ENCODE measurements at places on chromosomes 1 and 21. TPM values are rescaled to one million over a fixed set of nuclear protein-coding genes. Genes with fewer than 3 reads are reported as not detected.

NCF2 gene
- 52.6 TPM for total RNA-seq

HTR6 gene
- not detected for total RNA-seq

BTBD19 gene
- 0.64 TPM for total RNA-seq

RABGGTB gene
- 152 TPM for total RNA-seq

STX12 gene
- 71.1 TPM for total RNA-seq

BROX gene
- 36.6 TPM for total RNA-seq

THEM5 gene
- total RNA-seq, result not detected

TCHHL1 gene
- not detected for total RNA-seq

MCOLN3 gene
- total RNA-seq, result 4.8 TPM

UBXN10 gene
- 0.24 TPM for total RNA-seq

PCP4L1 gene
- not detected for total RNA-seq

KRTAP19-1 gene
- total RNA-seq, result not detected

NOS1AP gene
- total RNA-seq, result not detected

LCE1F gene
- total RNA-seq, result not detected

TNN gene
- not detected for total RNA-seq

GBP2 gene
- 22.7 TPM for total RNA-seq

A3GALT2 gene
- not detected for total RNA-seq

LIN28A gene
- not detected for total RNA-seq

REG4 gene
- total RNA-seq, result not detected

GOLPH3L gene
- 11.7 TPM for total RNA-seq

ETV3L gene
- not detected for total RNA-seq

UBQLN4 gene
- total RNA-seq, result 18.3 TPM

MYOG gene
- total RNA-seq, result not detected

S100B gene
- not detected for total RNA-seq

G0S2 gene
- 163 TPM for total RNA-seq

CELA3B gene
- total RNA-seq, result not detected

PLA2G2C gene
- total RNA-seq, result not detected

MPL gene
- total RNA-seq, result not detected

IQGAP3 gene
- 0.85 TPM for total RNA-seq

ADGRB2 gene
- 0.72 TPM for total RNA-seq

TTLL10 gene
- total RNA-seq, result not detected

ARTN gene
- 37.7 TPM for total RNA-seq

OR2T35 gene
- not detected for total RNA-seq

FALEC gene
- total RNA-seq, result not detected

LINGO4 gene
- total RNA-seq, result not detected

RNF2 gene
- total RNA-seq, result 22.9 TPM

ASAP3 gene
- 13.7 TPM for total RNA-seq

ADSS2 gene
- total RNA-seq, result 49.4 TPM

ICOSLG gene
- total RNA-seq, result 1.2 TPM

RNU1-1 gene
- total RNA-seq, result under 0.01 TPM

MXRA8 gene
- total RNA-seq, result 12.0 TPM

VHLL gene
- not detected for total RNA-seq

AMY2A gene
- not detected for total RNA-seq

AKIRIN1 gene
- total RNA-seq, result 56.1 TPM

VCAM1 gene
- total RNA-seq, result 37.8 TPM

C1orf210 gene
- 4.5 TPM for total RNA-seq

WDR47 gene
- 16.4 TPM for total RNA-seq

MYBPH gene
- total RNA-seq, result not detected

GPR25 gene
- total RNA-seq, result not detected
